Activated T-cell treated with anti-CD3 and anti-CD28 coated beads for 4 hours (primary cell): ENCODE measurements at places on chromosomes 4 and X.

GRCh38 chrX:29295987-29296680 is 708.9 kb downstream of the IL1RAPL1 start:
- no peak for DNase-seq

- no peak for DNase-seq
These were observed 120.8 kb downstream of the SH2D1A start for GRCh38 chrX:124467202-124467601.

DNA sequence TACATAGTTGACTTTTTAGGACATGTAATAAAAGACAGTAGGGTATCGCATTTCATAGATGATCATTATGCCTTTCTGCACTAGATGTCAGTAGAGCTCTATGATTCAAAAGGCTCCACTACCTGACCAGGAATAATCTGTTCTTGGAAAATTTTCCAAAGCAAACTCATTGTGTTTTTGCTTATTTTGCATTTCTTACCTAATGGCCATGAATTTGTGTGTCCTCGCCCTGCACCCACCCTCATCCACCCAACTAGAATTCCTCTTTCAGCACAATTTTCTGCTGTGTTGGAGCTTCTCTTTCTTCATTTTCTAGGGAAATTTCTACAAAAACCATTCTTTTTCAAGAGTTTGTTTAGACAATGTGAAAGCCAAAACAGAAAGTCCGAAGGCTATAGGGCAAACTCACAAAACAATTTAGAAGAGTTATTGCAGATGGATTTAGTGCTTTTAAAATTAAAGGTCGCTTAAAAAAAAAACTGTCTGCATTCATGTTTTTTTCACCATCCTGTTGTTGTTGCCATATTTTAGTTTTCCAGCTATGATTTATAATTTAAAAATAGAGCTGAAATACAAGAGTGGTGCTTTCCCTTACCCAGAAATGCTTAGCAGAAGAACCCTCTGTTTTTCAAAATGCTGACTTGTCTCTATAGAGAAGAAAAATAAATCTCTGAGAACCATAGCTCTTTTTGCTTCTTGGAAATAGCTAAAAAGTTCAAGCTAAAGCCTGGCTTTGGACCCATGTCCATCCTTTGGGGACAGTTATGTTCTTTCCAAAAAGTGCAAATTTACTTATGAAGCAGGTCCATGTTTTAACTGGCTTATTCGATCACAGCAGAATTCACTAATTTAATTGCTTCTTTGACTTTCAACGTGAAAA is 183.7 kb downstream of the SPATA18 start:
- DNase-seq = no peak

DNA sequence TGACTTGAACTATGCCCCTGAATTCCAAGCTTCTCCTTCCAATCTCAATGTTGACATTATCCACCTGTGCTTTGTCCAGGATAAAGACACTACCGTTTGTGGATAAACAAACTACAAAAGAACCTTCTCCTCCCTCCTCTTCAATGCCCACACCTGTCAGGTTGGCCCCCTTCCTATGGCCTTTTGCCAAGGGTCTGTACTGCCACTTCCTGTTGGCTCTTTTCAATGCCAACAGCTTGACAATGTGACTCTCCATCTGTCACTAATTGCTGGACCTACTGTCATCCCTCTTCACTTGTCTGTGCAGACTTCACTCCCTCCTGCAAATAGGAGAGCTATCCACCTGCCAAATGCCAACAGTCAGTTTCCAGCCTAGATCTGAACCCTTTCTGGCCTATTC is 35.8 kb upstream of the MID1 start:
- no peak for DNase-seq

DNA sequence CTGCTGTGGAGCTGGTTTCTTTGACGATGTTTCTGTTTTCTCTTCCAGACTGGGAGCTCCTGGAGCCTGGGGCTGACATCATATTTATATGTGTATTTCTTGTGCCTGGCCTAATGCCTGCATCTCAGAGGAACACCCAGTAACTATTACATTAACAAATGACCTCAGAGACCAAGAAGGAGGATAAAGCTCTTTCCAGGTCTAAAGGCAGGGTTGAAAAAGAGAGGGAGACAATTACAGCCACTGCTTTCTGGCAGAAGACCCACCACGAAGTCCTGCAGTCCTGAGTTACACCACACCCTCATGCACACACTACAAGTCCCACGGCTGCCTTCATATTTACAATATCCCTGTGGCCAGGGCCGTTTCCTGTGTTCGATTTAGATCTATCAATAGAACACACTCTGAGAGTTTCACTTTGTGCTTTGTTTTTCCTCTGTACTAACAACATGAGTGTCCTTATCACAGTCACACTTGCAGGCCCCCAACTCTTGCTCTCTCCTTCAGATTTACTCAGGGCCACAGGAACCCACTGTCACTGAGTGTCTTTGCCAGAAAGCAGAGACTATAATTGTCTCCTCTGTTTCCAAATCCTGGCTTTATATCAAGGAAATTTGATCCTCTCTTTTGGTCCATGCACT is 535.5 kb downstream of the MID1IP1 start:
- DNase-seq = no peak

DNA sequence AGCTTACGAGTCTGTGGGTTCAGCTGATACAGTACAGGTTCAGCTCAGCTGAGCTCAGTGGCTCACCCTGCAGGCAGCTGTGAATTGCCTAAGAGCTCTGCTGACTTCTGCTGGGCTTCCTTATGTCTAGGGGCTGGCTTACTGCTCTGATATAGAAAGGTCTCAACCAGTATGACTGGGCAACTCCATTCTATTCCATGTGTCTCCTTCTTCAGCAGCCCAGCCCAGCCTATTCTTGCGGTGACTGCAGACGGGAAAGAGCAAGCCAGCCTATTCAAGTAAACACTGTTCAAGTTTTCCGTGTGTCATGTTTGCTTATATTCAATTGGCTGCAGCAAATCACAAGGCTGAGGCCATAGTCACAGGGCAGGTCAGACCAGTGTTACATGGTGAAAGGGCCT is 615.4 kb upstream of the ZFP42 start:
- DNase-seq = no peak

DNA sequence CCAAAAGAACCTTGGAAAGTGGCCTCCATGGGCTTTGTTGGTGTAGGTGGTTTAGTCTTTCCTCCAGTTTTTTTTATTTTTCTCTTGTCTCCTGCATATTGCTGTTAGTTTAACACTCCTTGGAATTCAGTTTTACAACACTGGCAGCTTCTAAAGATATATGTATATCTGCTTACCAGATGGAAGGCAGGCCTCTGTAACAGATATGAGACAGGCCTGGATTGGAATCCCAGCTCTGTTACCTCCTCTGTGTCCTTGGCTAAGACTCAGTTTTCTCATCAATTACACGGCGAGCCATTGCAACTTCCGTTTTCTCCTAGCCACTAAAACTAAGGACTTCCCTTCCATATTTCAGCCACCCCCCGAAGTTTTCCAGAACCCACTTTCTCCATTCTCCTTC is 133.4 kb upstream of the SMAD1 start:
- DNase-seq = no peak

DNA sequence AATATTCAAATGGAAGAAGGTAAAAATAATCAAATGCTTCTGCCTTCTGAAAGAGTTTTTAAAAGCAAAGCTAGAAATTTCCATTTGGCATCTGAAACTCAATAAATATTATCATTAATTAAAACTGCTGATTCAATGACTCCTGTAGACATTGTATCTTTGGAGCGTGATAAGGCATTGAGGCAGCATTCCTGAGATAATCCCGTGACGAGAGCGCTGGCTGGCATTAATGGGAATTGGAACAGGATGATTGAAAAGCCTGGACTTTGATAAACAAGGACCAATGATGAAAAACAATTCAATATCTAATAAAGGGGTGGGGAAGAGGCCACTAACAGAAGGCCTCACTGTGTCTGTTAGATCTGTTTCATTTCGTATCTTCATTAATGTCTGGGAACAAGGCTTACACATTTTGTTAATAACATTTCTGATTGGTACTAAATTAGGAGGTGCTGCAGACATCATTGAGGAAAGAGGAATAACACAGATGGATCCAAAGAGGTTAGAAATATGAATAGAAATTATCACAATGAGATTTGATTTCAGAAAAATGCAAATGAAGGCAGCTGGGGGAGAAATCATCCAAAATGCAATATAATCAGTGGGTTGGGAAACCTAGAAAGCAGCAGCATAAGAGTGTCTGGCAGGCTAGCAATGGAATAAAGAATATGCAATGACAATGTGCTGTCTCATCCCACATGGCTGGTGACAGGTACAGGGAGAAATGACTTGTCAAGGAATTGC is 102.3 kb downstream of the SCD5 start:
- no peak for DNase-seq
